Aorta (tissue), 5 donors: ENCODE measurements at places on chromosomes 5 and 9. TPM values are rescaled to one million over a fixed set of nuclear protein-coding genes. Genes with fewer than 3 reads are reported as not detected.
A peak's percentile ranks its signal among the peaks of the same experiment; 100 is the strongest.

GRCh38 chr5:147554261-147554817 is 44.5 kb upstream of the DPYSL3 start:
- no peak for DNase-seq

GRCh38 chr9:126699401-126699881 is 85.7 kb downstream of the LMX1B start:
- DNase-seq, result peak; percentile 71

- peak; percentile 93 for DNase-seq
These were observed 222.3 kb downstream of the GLIS3 start for GRCh38 chr9:4077499-4078102.

DNA sequence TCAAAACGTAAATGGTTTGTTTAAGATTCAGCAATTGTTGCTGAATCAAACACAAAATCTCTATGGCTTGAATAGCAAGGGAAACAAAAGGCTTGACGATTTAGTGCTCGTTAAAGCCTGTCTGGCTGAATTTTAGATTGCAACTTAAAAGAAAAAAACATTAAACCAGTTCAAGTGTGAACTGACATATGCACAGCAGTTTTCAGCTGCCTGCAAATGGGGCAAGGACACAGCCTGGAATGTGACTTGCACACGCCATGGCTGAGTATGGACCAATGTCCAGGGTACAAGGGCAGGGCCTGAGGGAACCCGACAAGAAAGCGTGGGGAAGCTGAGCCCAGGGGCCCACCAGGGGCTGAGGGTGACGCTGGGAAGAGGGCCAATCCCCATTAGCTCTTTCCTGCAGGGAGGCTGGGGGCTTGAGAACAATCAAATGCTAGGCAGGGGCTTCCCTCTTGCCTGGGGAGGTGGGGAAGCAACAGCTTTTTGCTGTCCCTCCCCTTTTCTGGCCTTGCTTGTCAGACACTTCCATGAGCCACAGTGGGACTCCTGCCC is 89.6 kb upstream of the LRRTM2 start:
- no peak for DNase-seq

GRCh38 chr9:124809741-124810500 is 33.0 kb downstream of the OLFML2A start:
- DNase-seq, result peak; percentile 75

IL5 gene
- polyA plus RNA-seq, result not detected

ASS1 gene
- polyA plus RNA-seq, result 81.0 TPM

BARHL1 gene
- not detected for polyA plus RNA-seq

ARL14EPL gene
- polyA plus RNA-seq, result not detected
